ENCODE measurements at places on chromosomes 2 and 18.

- DNase-seq: no peak
Measured at GRCh38 chr2:196849895-196850294, 40.7 kb upstream of the C2orf66 start.

- no peak for DNase-seq
Measured at GRCh38 chr2:101272045-101272784, 19.5 kb downstream of the CNOT11 start.

DNA sequence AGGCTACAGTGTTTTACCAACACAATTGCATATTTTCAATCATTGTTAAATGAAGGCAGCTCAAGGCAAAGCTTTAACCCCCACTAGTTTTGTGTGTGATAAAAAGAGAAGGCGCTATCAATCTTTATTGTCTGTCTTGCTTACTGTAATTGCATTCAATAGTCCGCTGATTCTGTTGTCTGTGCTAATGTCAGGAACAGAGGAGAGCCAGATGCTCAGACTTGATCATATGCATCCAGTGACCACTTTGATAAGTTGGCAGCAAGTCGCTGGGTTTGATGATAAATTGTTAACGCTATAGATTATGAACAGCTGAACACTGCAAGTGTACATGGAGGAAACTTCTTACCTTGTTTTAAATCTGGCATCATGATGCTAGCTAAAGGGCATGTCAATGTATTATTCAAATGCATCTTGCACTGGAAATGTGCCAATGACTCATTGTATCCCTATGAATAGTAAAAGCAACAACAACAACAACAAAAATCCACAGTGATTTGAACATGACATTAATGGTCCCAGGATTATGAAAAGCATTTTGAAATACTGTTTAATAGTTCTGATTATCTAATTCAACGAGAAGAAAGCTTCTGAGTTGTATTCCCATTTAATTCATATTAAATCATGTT is 423.5 kb upstream of the FANCL start:
- DNase-seq: no peak

GRCh38 chr2:133292259-133292658 is 276.0 kb downstream of the NCKAP5 start:
- DNase-seq: no peak

- peak; percentile 84 for DNase-seq
Measured at GRCh38 chr18:56702946-56703345, 51.8 kb downstream of the WDR7 start.

DNA sequence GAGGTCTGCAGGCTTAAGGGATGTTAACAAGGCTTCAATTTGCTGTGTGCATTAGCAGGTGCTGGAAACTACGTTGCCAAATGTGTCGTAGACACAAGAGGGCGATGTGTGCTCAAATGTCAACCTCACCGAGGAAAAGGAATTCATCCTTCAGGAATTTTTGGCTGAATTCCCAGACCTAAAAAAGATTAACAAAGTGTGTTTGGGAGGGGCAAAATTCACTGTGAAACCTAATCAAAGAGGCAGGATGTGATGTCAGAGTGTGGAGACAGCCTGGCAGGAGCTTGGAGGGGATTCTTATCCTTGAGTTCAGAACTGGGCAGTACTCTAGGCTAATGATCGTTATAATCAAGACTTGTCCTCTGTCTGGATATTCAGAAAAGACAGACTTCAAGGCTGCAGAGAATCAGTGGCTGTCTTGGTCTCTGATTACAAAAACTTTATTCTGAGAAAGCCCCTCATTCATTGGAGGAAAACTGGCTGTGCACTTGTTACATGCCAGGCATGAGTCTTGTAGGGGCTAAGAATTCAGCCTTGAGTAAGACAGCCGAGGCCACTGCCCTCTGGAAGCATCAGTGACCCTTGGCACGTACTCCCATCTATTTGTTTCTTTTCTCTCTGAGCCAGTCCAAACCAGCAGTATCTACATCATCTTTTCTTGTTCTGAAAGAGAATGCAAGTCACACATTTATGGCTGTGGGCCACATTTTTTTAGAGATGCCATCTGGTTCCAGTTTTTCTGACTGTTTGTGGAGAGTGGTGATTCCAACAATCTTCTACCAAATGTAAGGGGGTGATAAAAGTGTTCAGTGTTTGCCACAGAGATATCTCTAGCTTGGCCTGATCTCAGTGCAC is 18.7 kb upstream of the SCYGR1 start:
- peak; percentile 91 for DNase-seq

- no peak for DNase-seq
Measured at GRCh38 chr2:8644605-8645175, 37.2 kb upstream of the ID2 start.

DNA sequence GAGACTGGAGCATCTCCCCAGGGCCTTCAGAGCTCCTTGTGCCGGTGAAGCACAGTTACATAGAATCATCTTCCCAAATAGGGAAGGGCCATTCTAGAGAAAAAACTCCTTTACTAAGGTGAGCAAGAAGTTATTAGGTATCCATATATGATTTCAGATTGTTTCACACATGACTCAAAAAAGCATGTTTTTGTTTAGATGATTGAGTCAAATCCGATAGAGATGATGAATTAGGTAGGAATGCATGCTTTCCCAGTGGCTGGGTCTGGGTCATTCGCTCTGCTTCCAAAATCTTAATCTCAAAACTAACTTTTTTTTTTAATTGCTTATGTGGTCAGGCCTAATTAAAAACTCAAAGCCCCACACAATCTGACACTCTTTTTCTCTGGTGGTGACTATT is 3.8 kb downstream of the NT5C1B start:
- no peak for DNase-seq

DNA sequence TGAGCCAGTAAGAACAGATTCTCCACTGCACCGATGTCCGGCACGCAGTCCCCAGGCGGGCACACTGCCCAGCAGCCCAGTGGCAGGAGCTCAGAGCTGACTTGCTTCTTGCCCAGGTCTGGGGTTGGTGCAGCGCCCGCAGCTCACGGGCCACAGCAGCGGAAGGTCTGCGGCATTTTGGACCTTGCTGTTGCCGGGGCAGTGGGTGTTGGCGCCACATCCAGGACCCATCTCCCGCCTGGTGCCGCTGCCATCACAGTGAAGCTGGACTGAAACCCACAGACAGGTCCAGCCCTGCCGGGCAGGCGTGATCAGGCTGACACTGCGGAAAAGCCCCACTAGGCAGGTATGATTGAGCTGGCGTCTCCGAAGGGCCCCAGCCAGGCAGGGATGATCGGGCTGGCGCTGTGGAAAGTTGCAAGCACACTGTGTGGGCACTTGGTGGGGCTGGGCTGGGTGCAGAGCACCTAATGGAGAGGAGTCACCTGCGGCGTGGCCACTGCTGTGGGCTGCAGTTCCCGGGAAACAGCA is 75.5 kb downstream of the SLC66A2 start:
- no peak for DNase-seq

DNA sequence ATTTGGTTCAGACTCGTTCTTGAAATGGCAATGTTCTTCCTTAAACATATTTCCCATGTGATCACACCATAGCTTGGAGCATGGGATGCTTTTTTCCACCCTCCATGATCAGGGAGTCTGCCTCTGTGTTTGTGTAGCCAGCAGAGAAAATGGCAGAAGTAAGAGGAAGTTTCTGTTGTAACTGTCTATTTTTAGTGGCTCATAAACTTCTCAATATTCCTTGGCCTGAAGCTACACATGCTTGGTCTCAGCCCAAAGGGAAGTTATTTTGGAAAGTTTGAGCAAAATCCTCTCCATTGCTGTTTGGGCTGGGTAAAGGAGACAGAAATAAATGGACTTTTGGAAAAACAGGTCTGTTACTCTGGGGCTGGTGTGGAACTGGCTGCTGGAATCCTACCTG is 33.4 kb upstream of the ITGA6 start:
- DNase-seq: no peak

DNA sequence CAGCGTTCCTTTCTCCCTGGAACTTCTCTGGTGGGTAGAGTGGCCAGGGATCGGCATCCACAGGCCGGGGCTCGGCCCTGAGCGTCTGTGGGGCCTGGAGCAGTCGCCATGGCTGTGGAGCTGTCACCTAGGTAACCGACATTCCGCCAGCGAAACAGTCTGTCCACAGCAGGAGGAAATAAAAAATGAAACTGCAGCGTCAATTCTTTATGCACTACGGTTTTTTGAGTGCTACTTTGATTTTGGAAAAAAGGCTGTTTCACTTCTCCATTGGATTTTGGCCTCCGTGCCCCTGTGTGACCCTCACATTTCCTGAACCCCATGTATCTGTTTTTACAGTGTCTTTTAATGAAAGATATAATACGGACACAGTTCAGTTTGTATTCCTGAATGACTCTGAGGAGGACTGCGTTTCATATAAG is 163.4 kb downstream of the LDLRAD4 start:
- peak; percentile 12 for DNase-seq

- DNase-seq: peak; percentile 72
Measured at GRCh38 chr2:27211241-27211942, 449 bp upstream of the ATRAID start.

DNA sequence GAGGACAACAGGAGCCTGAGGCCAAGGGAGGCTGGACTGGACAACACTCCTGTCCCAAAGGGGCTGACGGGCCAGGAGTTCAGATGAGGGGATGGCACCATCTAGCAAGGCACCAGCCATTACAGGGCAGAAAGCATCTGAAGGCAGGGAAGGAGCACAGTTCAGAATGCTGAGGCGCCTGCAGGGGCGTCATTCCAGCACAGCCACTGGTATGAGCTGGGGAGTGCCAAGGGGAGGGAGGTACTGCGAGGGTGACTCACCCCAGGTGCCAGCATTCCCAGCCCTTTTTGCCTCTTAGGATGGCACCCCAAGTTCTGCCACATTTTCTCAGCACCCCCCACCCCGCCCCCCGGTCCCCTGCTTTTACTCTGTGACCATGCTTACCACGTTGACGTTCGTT is 129.8 kb upstream of the EPAS1 start:
- no peak for DNase-seq

DNA sequence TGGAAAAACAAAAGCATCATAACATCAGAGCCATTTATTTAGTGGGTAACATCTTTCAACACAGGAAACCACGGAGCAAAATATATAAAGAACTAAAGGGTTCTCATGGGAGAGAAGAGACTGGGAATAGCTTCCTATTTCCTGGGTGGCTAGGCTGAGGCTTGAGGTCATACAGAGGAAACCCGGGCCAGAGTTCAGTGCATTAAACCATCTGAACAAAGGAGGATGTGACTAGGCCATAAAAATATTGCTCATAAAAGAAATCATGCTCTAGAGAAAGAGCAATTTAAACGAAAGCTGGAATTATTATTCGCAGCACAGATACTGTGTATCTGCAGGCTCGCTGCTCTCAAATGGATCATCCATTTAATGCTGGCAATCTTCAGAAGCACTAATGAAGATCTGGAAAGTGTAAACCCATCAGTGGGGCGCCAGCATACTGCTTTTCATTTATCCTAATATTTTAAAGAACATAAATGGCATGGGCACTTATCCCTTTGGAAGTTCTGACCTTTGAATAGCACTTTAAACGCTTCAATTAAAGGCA is 83.3 kb downstream of the GALNT14 start:
- DNase-seq: no peak

DNA sequence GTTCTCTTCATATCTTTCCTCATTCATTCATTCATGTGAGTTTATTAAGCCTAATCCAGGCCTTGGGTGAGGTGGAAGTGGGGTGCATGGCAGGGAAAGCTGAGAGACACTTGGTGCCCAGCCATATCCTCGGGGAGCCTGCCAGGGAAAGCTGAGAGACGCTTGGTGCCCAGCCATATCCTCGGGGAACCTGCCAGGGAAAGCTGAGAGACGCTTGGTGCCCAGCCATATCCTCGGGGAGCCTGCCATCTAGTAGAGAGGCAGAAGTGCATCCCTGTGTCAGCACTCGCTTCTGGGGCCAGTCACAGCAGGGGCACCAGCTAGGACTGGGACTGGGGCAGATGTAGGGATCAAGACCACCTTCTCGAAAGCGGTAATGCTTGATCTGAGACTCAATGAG is 39.4 kb downstream of the DDX18 start:
- no peak for DNase-seq

- no peak for DNase-seq
Measured at GRCh38 chr2:66982766-66983165, 414.4 kb upstream of the ETAA1 start.

- no peak for DNase-seq
Measured at GRCh38 chr2:2791031-2791430, 460.0 kb upstream of the MYT1L start.

DNA sequence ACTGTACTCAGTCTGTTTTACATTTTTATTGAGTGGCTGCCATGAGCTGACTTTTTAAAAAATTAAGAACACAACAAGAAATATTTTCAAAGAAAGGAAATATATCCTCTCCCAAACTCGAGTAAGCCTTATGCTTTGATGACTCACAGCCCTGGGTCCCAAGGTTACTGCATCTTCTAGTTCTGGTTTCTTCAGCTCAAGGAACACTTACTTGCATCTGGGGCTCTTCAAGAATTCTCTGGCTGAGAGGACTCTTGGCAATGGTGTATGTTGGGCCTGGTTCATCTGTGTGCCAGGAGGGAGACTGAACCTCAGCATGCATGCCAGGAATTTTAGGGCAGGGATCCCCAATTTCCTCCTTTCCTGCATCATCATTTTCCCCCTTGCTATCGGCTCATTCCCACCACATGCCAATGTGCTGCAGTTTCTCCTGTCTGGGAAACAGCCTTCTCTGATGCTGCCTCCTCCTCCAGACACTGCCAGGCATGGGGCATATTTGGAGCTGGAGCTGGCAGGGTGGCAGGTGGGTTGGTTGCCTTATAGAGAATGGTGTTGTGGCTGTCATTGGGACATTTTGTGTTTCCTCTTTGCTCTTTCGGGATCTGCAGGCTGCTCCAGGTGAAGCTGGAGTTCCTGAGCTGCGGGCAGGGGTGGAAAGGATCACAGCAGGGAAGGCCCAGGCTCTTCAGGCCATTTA is 192.2 kb upstream of the HS6ST1 start:
- DNase-seq: no peak

DNA sequence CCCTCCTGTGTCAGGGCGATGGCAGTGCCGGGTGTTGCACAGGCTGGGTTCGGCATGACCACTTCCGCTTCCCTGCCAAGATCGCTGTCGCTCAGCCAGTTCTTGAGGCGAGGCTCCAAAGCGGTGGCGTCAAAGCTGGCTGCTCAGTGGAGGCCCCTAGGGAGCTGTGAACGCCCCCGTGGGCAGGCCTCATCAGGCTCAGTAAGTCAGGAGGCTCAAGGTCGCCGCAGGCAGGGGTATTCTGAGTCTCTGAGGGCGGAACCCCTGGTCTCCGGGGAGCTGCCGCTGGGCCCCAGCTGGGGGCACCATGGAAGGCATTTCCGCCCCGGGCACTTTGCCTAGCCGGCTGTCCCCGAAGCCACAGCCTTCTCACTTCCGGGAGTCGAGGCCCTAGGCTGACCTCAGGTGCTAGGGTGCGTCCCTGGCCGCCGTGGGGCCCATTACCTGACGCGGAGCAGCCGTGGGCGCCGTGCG is 210.4 kb downstream of the SOCS6 start:
- no peak for DNase-seq

GRCh38 chr2:120594856-120595685 is 140.6 kb upstream of the GLI2 start:
- peak; percentile 15 for DNase-seq
